Thyroid gland (tissue), 4 donors: ENCODE measurements at places on chromosomes 1 and 21.

GRCh38 chr1:180614730-180615129, 17.1 kb upstream of the XPR1 start:
- DNase-seq: peak; percentile 38

GRCh38 chr1:82116105-82116504, 315.4 kb downstream of the ADGRL2 start:
- DNase-seq: peak; percentile 34

DNA sequence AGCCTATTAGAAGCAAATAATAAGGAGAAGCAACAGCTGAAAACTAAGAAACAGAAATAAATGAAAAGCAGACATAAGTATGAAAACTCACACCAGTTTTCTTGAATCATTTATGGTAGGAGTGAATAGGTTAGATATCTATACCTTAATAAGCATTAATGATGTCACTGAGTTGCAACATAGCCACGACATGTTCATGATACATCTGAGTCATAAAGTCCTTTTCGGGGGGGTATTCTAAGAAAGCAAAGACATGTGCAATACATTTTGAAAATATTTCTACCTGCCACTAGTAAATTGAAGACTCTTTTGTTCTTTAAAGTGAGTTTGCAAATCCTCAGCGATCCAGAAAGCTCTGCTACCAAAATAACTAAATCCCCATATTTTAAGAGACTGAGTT, 7.2 kb downstream of the CD34 start:
- DNase-seq: no peak

DNA sequence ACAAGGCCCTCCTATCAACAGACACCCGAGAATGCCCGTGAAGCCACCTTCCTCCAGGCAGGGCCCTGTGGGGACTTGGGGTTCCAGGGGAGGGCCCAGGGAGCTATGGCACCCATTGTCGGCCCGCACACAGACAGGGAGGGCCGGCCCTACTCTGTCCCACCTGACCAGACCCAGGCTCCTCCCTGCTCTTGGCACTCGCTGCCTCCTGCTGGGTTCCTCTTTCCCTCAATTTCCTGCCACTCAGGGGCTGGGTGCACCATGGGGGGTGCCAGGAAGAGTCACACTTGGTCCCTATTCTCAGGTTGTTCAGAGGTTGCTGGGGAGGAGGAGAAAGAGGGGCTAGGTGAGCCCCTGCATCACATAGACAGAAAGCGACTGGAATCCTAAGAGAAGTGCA, 8.0 kb upstream of the OXCT2 start:
- no peak for DNase-seq

DNA sequence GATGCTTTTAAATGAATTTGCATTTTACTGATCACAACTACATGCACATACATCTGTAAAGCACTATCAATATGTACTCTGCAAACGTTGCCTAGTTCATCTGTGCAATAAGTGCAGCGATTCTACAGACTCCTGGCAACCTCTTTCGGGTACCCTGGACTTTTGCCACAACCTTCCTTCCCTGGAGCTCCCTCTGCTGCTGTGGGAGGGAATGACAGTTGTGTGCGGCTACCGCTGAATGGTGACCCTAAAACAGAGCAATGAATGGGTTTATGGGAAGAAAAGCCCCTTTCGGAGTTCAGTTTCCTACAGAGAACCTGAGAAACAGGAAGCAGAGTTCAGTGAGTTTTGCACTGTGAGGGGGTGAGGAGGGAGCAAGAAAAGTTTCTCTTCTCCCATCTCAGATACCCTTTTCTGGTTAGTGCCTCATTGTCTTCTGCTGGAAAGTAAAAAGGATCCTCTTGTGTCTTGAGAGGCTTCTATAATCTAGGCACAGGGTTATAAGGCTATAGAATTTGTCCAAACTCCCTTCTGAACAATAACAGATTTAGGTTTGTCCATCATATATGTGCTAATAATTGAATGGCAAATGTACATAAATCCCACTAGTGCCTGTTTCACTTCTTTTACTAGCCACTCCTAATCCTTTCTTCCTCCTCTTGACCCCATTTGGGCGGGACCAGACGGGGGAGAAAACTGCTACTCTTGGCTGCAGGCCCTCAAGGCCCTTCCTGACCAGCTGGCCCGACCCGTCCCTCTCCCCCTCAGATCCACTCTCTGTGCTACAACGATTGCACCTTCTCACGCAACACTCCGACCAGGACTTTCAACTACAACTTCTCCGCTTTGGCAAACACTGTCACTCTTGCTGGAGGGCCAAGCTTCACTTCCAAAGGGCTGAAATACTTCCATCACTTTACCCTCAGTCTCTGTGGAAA, 19.8 kb upstream of the SARS1 start:
- DNase-seq: no peak

- no peak for DNase-seq
These were observed 3.7 kb downstream of the ARHGEF16 start for GRCh38 chr1:3457910-3458883.

DNA sequence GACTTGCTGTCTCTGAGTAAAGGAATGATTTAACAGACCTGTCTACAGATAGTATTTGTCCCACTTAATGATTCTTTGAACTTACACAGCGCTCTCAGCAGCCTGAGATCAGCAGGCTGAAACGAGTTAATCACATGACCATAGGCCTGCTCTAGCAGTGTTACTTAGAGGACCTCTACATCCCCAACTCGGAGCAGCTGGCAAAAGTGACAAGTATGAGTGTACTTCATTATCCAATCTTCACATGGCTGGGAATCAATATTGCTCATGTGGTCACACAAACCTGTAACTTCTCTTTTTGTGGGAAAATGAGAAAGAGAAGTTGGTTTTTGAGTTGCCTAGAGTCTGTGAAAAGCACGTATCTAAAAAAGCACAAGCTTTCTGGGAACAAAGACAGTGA, 11.4 kb upstream of the ATP13A2 start:
- no peak for DNase-seq

DNA sequence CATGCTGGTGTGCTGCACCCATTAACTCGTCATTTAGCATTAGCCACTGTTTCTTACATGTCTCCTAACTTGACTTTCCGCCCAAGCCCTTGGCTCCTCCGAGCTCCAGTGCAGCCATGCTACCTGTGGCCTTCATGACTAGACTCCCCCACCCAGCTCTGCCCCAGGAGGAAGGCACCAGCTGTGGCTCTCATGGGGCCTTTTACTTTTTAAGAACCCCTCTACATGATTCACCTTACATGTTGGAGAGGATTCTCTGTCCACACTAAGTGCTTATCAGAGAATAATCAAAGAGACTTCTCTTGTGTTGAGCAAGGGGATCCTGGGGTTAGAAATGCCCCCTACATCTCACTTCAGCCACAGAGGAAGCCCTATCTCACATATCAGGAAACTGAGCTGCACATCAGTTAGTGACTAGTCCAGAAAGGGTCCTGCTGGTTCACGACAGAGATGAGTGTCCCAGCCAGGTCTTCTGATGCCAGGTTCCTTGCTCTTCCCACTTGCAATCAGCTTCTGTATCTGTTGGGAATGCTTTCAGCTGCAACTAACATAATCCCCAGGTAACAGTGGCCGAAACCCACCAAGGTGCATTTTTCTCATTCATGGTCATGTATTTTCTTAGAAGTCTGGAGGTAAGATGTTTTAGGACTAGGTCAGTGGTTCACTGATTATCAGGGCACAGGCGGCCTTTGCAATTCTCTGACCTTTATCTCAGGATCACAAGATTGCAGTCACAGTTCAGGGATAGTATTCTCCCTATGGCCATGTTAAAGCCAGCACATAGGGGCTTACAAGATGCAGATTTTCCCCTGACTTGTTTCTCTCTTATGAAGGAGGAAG, 45.9 kb downstream of the KLHDC7A start:
- DNase-seq: no peak

GRCh38 chr1:209556162-209556690, 27.3 kb upstream of the CAMK1G start:
- no peak for DNase-seq
